KG1 (cell line): ENCODE measurements at places on chromosomes 7 and 10.

- DNase-seq: no peak
Measured at GRCh38 chr10:94546049-94546900, 687 bp downstream of the HELLS start.

- no peak for DNase-seq
Measured at GRCh38 chr10:121428867-121429266, 169.4 kb downstream of the FGFR2 start.

GRCh38 chr10:4016214-4016740 is 231.3 kb upstream of the KLF6 start:
- DNase-seq: no peak

GRCh38 chr7:141275350-141275749 is 201.5 kb downstream of the TMEM178B start:
- DNase-seq: no peak

DNA sequence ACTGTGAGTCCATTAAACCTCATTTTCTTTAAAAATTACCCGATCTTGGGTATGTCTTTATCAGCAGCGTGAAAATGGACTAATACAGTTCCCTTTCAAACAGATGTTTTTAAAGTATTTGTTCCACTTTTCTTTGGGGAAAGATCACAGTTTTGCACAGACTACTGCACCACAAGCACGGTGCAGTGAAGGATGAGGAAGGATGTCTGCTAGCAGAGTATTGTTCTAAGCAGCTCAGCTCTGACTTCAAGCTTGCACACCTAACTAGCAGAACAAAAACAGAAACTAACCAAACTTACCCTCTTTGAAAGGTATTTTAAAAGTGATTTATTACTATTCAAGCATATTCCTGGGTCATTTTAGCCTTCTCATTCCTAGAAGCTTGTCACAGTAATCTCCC is 20.0 kb downstream of the THNSL1 start:
- no peak for DNase-seq

GRCh38 chr7:75945297-75946168 is 30.6 kb downstream of the POR start:
- no peak for DNase-seq

DNA sequence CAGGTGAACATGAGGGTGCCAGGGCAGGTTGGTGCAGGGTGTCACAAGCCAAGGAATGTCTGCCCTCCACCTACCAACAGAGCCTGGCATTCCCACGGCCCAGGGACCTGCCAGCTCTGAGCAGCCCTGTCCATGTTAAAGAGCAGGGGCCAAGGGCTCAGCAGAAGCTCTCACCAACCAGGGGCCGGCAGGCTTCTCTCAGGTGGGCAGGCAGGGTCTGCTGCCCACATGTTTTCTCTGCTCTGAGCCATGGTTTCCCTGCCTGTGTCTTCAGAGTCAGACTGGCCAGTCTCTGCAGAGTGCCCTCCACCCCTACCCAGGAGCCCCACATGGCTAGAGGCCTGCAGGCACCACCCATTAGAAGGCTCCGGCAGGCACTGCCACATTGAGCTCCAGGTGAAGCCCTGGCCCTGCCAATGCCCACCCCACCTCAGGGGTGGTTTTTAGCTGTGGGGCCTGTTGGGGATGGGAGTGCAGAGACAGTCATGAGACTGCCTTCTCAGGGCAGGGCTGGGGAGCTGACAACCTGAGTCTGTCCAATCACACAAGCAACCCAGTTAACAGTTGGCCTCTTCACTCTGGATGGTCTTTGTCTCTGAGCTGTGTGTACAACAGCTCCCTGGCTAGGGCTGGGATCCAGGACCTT is 135.9 kb downstream of the ARHGAP22 start:
- DNase-seq: no peak

GRCh38 chr7:42161110-42161509 is 75.9 kb downstream of the GLI3 start:
- no peak for DNase-seq

DNA sequence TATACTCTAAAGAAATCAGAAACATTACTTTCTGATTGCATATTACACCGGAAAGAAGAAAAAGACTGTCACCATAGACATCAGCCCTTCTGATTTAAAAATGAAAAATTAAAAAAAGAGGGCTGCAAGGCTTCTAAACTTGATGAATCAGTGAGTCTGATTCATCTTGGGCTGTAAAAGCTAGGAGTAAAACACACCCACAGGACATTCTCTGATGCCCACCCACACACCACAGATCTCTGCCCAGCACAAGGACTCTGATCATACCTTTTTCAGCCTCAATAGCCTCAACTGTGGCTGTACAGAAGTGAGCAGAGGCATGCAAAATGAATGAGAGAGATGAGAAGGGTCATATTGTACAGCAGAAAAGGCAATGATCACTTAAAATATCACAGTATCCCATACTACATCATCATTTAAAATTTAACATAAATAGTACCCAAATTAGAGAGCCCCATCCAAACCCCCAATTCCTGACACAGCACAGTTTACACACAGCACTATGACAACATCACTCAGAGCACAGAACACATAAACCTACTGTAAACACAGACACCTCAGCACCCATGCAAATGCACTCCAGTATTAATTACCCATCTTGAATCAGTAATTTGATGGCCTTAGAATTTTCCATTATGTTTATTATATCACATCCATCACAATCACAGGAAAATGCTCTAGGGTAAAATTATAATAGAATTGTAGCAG is 6.4 kb upstream of the MSS51 start:
- no peak for DNase-seq

- no peak for DNase-seq
Measured at GRCh38 chr7:40499718-40500117, 364.9 kb downstream of the SUGCT start.

- DNase-seq: no peak
Measured at GRCh38 chr10:6729071-6729774, 149.1 kb upstream of the PRKCQ start.

- DNase-seq: no peak
Measured at GRCh38 chr10:70265032-70265689, 18.6 kb downstream of the NPFFR1 start.

DNA sequence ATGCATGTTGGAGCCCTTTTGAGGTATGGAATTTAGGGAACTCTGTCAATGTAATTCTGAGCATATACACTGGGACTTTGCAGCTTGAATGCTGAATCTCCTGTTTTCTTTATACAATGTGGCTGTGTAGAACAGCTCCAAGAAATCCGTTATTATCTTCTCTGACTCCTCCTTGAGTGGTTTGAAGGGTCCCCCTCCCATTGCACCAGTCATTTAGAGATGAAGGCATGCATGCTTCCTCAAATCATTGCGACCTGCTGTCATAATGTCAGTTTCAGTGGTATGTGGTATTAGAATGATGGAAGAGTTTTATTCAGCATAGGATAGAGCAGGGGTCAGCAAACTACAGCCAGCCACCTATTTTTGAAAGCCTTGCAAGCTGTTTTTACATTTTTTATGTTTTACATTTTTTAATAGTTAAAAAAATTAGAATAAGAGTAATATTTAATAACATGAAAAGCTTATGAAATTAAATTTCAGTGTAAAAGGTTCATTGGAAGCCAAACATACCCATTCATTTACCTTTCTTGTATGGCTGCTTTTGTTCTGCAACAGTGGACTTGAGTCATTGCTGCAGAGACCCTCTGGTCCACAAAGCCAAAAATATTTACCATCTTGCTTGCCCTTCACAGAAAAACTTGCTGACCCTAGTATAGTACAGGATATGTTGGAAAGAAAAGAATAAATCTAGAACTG is 8.1 kb downstream of the STK17A start:
- DNase-seq: no peak

DNA sequence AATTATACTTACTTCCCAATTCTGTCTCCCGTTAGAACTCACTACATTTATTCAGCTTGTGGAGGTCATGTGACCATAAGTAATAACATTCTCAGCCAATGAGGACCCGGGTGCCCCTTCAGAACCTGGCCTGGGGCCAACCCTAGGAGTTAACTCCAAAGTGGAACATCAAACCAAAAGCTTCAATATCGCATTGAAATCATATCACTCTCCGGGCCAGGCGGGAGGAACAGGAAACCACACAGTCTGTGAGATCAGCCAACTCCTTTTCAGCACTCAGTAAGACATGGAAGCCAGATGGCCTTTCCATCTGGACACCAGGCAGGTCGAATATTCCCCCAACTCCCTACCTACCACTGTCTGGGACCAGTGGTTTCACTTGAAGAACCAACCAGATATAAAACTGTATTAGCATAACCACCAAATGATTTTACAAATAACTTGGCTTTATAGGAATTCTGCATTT is 5.5 kb downstream of the CREB3L2 start:
- DNase-seq: no peak

DNA sequence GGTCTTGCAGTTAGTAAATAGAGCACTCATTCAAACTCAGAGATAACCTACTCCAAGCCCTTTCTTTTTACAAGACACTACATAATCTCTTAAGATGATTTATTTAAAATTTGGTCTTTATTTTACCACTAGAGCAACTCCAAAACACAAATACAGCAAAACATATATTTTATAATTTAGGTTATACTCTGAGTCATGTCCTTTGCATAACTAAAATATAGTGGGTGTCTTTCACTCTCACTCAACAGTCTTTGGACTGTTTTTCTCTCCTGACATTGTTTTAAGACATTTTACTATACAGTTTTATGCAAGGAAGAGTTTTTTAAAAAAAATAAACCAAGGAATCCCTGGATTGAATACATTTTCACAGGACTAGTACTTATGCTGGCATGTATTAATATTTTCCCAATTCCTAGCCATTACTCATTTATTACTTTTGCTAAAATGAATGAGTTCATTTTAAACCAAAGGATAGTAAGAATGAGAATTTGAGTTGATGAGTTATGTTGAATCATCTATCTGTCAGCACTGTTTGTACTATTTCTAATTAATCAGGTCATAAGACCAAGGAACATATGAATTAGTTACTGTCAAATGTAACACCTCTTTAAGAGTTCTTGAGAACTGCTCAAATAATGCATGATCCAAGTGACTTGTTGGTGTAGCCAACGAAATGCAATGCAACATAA is 303.1 kb upstream of the FZD1 start:
- DNase-seq: no peak

GRCh38 chr7:93148144-93148543 is at the start of gene SAMD9L:
Gene SAMD9L (minus strand): TSS chr7:93148385. CDS start chr7:93135971, 12,414 bp downstream.
- DNase-seq: no peak
